ENCODE measurements at places on chromosomes 1 and 21.

DNA sequence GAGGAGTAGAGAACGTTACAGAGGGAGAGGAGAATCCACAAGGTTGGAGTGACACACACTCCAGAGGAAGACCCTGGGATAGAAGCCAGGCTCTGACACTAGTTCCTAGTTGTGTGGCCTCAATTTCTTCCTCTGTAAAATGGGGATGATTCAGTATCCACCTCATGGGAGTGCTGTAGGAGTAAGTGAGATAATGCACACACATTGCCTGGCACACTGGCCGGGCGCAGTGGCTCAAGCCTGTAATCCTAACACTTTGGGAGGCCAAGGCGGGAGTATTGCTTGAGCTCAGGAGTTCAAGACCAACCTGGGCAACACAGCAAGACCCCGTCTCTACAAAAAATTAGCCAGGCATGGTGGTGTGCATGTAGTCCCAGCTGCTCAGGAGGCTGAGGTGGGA, 8.9 kb downstream of the KIF17 start:
- DNase-seq: no peak

DNA sequence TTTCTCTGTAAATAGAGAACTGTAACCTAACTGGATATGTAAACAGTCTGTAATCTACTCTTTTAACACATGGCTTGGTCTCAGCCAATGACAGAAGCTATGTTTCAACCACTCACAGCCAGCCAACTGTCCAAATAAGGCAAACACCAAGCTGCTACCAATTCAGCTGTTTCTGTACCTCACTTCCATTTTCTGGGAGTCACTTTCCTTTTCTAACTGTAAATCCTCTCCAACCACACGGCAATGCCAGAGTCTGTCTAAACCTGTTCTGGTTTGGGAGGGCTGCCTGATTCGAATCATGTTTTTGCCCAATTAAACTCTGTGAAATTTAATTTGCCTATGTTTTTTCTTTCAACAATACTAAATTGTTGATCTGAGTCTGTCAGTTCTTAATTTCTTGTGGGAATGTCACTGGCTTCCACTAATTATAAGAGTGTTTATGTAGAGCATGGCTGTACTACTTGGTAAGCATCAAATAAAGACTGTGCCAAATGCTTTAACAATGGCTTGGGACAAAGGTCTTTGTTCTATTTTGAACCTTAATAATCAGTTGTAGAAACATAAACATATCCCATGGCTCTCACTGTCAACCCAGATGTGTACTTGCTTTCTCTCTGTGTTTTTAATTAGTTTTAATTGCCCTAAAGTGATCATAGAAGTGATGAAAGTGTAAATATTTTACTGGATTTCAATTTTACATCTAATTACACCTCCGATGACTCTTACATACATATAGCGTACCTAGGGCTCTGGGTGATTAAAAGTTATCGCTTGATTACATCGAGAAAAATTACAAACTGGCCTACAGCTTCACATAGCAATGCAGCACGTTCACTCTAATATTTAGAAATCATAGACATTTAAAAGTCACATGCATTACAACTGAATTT, 1144.6 kb upstream of the TMPRSS15 start:
- no peak for DNase-seq

DNA sequence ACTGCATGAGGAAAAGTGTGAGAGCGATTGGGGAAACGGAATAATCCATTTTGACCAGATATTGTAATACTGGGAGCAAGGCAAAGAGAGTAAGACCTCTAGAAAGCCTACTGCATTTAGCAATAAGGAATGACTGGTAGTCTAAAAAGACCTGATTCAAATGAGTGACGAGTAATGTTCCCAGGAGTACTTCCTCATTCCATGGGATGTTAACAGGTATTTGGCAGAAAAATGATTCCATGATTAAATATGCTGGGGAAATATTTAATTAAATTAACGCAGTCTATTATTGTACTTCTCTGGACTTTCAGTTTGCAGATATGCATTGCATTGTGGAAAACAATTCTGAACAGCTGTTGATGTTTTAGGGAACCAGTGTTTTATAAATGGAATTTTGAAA, 105.5 kb downstream of the RPE65 start:
- no peak for DNase-seq

DNA sequence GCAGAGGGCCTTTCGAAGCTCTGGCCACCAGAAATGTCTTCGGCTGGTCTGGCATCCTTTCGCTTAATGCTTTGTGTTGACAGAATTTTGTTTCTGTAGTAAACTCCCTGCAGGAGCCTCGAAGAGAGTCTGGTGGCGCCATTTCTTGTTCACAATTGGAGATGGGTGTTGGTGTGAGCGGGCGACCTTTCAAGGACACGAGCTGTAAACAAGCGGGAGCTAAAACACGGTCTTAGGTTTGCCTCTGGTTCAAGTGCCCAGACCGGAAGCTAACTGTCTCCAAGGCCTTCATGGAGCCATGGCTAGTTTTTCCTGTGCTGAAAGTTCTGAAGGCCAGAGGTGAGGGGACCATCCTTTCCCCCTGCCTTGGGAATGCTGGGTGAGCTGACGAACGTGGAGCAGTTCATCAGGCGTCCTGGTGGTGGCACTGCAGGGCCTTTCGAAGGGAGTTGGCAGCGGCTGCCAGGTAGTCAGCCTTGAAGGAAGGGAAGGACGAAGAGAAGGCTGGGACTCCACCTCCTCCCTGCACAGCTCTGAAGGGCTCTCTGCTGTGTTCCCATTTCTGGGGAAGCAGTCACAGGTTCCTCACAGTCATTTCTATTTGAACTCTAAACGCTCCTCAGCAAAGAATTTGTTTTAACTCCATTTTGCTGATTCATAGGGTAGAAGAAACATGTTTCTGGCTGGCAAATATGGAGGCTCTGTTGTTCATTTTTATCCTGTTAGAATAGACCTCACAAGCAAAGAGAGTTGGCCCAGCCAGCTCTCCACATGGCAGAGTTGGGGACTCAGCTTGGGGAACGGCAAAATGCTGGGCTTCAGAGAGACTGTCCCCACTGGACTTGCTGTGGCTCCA, 35.2 kb downstream of the URB2 start:
- peak; percentile 48 for DNase-seq

DNA sequence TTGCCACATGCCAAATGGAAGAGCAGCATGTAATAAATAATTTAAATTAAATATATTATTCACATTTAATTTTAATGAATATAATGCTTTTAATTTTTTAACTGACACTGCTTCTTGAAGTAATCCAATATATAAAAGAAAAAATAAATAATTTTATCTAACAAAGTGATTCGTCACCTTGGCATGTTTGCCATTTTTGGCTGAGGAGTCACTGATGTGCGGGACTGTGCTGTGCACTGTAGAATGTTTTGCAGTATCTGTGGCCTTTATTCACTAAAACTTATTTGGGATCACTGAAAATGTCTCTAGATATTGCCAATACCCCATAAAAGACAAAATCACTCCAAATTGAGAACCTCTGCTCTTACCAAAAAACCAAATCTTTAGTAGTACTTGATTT, 807.8 kb downstream of the BRINP3 start:
- DNase-seq: no peak

DNA sequence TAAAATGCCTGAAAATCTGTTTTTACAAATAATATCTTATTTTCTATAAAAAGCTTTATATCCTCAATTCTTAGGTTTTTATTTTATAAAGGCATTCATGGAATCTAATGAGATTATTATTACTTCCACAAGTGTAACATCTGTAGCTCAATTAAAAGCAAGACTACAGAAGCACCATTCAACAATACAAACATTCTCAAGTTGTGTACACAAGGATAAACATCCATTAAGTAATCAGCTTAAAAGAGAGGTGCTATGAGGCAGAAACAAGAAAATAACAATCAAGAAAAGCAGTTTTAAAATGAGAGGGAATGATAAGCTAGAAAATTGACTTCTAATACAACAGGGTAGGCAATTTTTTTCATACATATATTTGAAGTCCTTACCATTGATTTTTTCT, 326.1 kb downstream of the MRPL39 start:
- DNase-seq: no peak

- DNase-seq: no peak
Measured at GRCh38 chr1:95467036-95467435, 233.0 kb downstream of the RWDD3 start.

GRCh38 chr1:87549738-87550137, 221.1 kb downstream of the LMO4 start:
- DNase-seq: no peak

GRCh38 chr1:221347706-221348105, 394.2 kb downstream of the DUSP10 start:
- no peak for DNase-seq

GRCh38 chr21:31414263-31415000, 70.4 kb upstream of the TIAM1 start:
- DNase-seq: no peak

- no peak for DNase-seq
Measured at GRCh38 chr1:245317217-245317616, 162.4 kb downstream of the KIF26B start.

DNA sequence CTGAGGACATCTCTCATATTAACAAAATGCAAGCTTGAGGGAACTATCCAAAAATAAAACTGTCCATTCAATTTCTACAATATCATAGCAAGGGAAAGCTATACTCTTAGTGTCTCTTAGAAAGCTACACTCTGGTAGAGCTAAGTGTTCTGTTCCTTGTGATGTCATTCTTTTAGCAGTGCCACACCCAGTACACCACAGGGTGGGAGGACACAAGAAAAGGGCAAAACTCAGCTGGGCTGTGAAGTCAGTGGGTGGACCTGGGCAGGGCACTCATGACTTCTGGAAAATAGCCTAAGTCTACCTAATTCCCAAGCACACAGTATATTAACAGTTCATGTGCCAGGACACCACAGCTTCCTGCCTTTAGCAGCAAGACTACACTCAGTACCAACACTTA, 42.2 kb upstream of the TNFSF4 start:
- DNase-seq: peak; percentile 31

GRCh38 chr1:1236176-1236763, 4.2 kb downstream of the B3GALT6 start:
- no peak for DNase-seq

- no peak for DNase-seq
Measured at GRCh38 chr1:23449958-23450357, 25.4 kb upstream of the TCEA3 start.

DNA sequence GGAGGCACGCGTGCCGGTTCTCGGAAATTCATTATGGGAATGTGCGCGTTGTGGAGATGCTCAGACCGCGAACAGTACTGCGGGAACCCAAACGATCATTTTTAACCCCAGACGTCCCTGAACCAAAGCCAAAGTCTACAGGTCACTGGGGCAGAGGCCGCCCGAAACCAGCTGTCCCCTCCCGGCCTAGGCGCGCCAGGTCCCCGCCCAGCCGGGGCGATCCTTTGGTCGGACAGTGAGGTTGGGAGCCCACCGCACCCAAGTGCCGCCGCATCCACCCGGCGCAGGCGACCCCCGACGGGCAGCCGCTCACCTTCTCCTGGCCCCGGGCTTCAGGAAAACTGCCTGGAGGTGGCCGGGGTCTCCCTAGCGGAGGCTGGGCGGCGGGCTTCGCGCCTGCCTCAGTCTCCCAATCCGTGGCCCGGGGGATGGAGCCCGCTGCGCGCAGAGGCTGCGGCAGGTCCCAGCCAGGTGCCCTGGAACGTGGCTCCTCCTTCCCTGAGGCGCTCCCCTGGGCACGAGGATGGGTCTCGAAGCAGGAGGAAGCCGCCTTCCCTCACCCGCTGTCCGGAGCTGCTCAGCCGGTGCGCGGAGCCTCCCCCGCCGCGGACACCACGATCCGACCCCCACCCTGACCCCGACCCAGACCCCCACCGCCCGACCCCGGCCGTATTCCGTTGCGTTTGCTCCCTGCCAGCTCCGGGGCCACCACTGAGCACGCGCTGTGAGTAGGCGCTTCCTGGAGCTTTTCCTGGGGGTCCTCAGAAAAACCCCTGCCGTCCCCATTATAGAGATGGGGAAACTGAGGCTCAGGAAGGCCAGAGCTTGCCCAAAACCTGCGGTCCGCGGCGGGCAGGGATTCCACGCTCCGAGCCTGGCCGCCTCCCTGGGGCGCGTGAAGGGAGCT, 8.1 kb upstream of the SLX9 start:
- DNase-seq: no peak

DNA sequence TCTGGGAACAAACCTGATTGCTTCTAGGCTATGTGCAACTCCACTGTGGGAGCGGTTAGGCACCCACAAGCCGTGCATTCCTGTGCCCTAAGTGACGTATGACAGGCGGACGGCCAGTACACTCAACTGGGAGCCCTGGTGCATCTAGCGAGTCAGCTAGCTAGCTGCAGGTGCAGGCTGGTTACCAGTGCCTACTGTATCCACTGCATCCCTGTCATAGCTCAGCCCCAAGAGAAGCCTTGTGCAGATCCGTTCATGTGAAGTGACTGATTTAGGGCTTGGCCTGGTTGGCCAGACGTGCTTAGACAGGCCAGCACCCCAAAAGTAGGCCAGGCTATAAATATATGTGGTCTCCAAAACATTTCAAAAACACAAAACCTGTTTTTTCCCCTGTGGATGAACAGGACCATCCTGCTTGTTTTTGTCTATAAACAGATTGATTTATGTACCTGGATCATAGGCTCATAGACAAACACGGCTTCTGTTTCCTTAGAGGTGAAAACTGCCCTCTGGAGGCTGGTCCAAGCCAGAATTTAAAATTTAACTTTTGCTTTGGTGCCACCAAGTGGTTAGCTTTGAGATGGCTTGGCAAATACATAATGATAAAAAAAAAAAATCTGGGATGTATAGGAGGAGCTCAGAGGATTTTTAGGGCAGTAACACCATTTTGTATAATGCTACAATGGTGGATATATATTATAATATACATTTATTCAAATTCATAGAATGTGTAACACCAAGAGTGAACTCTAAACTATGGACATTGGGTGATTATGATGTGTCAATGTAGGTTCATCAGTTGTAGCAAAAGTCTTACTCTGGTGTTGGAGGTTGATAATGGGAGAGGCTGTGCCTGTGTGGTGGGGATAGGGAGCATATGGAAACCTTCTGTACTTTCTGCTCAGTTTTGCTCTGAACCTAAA, 68.5 kb downstream of the GIPC2 start:
- peak; percentile 75 for DNase-seq

GRCh38 chr1:230507666-230508402, 81.7 kb upstream of the PGBD5 start:
- peak; percentile 62 for DNase-seq

DNA sequence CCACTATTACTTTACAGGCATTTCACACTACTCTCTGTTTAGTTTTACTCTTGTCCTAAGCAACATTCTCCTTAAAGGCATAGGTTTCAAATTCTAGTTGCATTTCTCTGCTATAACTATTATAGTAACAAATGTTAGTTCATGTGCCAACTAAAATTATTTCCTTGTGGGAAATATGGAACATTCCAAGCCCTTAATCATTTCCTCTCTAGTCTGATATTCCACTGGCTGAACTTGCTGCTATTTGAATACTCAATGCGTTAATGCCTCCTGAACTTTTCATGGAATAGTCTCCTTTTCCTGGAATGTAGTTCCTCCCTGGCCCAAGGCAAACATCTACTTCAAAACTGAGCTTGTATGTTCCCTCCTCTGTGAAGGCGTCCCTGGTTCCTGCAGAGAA, 19.3 kb upstream of the TBX19 start:
- peak; percentile 60 for DNase-seq

Data from RPMI7951 (cell line).